ENCODE measurements at places on chromosomes 11 and 22.

DNA sequence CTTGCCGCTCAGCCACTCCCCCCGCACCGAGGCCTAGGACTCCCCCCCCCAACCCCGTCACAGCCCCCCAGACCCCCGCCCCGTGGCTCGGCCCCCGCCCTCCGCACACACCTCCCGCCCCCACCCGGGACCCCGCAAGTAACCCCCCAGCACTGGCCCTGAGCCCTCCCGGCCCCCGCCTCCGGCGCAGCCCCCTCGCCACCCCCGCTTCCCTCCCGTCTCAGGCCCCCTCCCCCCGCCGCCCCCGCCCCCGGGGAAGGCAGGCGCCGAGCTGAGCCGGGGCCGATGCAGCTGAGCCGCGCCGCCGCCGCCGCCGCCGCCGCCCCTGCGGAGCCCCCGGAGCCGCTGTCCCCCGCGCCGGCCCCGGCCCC is 1.5 kb downstream of the SHANK3 start:
- no peak for DNase-seq

- no peak for DNase-seq
Measured at GRCh38 chr11:61480261-61480993, 28.1 kb upstream of the LRRC10B start.

- no peak for DNase-seq
Measured at GRCh38 chr11:15774388-15774939, 581.9 kb downstream of the SOX6 start.

- no peak for DNase-seq
Measured at GRCh38 chr11:87295237-87295636, 257.5 kb downstream of the TMEM135 start.

DNA sequence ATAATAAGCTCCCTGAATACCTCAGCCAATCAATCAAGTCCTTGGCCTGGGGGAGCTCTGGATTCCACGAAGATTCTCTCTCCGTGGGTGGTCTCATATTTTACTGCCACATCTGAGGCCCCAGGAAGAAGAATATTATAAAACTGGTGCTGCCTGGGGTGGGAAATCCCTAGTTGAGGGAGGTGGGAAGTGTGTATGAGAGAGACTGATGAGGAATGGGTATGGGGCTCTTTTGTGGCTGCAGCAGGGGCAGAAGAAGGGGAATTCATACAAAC is 71.5 kb downstream of the SYN3 start:
- DNase-seq, result no peak

Data from stimulated activated CD8-positive, alpha-beta memory T cell treated with anti-CD3 and anti-CD28 coated beads, Interleukin-7, amount 100 ng/mL, for 1 hour (primary cell).